ENCODE measurements at places on chromosomes 12 and 14.
A peak's percentile ranks its signal among the peaks of the same experiment; 100 is the strongest.

- DNase-seq: no peak
Observed at GRCh38 chr12:68499616-68500015, 111.1 kb upstream of the RAP1B start.

DNA sequence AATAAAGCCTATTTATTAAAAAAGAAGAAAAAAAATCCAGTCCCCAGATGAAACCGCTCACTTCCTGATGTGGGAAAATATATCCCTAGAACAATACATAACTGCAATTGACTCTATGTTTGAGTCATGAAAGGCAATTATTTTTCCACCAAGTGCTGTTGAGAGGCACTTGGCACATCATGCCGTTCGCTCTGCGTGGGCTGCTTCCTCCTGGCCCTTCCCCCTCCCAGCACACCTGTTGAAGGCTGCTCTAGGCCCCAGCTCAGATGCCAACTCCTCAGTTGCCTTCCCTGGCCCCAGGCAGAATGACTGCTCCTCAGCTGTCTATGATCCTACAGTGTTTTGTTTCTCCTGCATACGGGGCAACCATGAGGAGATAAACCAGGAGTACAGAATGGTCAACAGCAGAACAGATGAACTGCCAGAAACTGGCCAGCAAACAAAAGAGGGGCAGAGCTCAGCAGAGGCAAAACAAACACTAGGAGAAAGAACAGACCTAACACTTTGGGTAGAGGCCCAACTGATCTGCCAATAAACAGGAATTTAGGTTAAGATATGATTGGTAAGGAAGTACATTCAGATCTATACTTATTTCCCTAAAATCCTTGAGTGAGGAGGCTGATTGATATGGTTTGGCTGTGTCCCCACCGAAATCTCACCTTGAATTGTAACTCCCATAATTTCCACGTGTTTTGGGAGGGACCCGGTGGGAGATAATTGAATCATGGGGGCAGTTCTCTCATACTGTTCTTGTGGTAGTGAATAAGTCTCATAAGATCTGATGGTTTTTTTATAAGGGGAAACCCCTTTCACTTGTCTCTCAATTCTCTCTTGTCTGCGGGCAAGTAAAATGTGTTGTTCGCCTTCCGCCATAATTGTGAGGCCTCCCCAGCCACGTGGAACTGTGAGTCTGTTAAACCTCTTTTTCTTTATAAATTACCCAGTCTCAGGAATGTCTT lies 58.6 kb downstream of the SLC38A1 start:
- DNase-seq: no peak

- DNase-seq: no peak
Observed at GRCh38 chr12:7989827-7990491, 42.6 kb upstream of the FOXJ2 start.

- no peak for DNase-seq
Observed at GRCh38 chr14:100450049-100450448, 126.9 kb downstream of the SLC25A47 start.

DNA sequence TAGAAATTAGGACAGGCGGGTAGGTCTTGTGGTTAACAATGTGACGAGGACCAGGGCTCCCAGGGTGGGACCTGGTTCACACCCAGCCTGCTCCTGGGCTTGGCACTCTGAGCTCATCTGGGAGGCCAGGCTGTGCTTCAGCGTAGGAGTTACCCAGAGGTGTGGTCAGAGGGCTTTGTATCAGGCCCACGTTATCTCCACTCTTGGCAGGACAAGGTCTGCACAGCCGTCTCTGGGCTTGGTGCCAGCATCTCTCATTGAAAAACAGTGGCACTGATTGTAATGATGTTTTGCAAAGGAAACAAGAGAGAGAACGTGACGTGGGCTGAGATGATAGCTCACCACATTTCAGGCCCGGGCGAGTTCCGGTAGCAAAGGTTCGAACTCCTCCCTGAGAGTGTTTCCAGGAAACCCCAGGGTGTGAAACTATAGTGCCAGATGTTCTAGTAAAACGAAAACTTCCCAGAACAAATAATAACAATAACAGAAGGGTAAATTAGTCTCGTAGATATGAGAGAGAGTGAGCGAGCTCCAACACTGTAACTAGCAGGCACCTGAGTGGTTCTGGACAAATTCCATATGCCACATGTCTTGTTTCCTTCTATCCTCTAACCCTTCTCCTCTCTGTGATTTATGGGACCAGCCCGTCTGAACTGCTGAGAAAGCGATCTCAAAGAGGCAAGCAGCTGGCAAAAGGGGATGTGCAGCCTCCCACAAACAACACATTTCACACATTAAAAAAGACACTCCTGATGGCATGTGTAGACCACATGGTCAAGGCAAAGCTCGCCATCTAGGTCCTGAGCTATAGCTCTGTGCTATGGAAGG lies 227.3 kb downstream of the KTN1 start:
- peak; percentile 4 for DNase-seq

DNA sequence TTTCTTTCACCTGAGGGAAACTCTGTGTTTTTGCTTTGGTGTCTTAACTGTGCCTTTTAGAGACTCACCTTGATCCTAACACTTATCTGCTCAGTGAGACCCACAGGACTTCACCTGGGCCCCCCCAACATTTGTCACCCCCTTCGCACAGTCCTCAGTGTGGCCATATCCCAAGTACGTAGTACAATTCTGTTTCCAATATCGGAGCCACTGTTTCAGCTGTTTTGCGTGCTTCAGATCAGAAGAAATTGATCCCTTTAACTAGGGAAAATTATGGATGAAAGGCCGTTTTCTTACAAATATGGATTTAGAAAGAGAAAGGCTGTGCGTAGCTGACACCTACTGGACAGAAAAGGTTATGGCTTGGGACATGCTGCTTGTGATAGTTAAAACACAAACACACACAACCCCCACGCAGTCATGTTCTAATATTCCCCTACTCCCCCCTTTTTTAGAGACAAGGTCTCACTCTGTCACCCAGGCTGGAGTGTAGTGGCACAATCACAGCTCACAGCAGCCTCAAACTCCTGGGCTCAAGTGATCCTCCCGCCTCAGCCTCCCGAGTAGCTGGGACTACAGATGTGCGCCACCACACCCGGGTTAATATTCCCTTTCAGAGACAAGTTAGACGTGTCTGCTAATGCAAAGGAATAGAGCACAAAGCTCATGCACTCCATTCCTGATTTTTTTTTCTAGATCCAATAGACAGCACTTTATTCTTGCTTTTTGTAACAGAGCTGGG lies 3.6 kb upstream of the SLC7A8 start:
- DNase-seq: peak; percentile 22

- DNase-seq: no peak
Observed at GRCh38 chr14:38211255-38211735, 3.6 kb downstream of the SSTR1 start.

- peak; percentile 3 for DNase-seq
Observed at GRCh38 chr14:89855961-89856656, 98.4 kb downstream of the EFCAB11 start.

DNA sequence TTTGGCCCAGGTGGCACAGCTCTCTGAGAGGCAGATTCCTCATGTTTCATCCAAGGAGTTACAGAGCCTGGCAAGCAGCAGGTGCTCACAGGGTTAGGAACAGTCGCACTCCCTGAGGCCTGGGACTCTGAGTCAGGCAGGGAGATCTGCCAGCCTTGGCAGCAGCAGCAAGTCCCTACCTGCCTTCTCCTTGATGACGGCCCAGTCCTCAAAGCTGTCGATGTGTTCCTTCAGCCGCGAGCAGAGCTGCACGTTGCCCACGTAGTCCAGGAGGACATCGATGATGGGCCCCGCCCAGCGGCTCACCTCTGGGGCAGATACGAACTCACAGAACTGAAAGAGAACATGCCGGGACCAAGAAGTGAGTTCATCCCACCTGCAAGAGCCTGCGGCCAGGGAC lies 10.4 kb downstream of the FAM181A start:
- DNase-seq: no peak

DNA sequence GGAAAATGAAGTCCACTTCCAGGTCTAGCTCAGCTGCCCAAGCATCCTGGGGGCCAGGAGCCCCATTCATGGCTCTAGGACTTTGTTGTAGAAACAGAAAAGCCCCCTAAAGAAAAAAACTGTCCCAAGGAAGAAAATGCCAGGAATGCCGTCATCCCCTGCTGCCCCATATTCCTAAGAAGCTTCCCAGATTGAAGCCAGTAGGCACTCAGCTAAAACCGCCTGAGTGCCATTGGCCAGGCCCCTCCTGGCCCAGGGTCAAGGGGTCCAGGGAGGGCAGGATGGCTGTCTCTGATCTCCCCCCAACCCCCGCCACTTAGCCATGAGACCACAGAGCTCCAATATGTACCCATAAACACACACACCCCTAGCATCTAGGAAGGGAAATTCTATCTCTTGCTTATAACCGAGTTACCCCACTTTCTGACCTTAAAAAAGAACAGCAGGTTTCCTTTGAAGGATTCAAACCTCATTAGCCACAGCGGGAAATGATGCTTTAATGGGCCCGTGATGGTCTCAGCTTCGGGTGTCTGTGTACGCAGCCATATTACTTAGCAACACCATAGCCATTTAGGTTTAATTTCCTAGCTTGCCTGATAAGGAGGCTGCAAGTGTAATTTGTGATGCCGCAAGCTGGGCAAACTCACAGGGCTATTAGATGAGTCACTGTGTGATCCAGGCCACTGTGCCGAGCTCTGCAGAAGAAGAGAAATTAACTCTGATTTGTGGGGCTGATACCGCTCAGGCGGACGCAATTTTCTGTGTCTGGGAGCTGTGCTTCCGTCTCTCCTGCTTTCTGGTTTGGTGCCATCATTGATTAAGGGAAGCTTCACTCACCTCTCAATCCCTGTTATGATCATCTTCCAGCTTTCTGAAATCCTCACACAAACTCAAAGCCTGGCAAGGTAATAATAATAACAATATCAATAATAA lies 84.2 kb downstream of the GCH1 start:
- DNase-seq: peak; percentile 71

- DNase-seq: no peak
Observed at GRCh38 chr12:114750917-114751316, 66.9 kb upstream of the TBX3 start.

- DNase-seq: no peak
Observed at GRCh38 chr14:24463884-24464785, 21.6 kb upstream of the SDR39U1 start.

DNA sequence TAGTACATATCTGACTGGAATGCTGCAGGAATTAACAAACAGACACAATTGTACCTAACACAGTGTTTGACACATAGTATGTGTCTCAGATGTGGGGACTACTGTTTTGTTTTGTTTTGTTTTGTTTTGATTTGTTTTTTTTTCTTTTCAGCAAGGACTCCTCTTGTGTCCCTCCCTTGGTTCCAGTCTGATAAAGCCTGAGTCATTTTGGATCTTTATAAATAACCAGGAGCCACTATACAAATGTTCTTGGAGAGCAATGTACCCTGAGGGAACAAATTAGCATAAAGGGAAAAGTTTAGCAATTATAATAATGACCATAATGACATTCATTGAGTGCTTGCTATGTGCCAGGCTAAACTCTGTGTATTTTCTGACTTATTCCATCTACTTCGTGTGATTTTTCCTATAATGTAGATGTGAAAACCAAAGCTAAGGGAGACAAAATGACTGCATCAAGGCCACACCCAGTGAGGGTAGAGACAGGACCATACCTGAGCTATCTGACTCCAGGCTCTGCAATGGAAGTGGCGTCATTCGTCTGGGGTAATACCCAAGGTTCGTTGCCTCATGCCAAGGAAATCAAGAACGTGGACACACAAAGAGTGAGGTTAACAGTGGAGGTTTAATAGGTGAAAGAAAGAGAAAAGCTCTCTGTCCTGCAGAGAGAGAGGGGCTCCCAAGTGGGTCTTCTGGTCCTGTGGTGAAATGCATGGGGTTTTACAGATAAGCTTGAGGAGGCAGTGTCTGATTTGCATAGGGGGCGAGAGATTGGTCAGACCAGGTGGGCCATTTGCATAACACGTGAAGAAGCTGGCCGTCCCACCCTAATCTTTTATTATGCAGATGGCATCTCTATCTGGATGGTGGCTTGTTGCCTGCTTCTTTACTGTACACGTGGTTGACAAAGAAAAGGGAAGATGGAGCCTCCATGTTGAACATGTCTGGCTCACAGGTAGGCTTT lies 285.5 kb upstream of the SFSWAP start:
- no peak for DNase-seq

GRCh38 chr14:104593241-104593701 lies 11.3 kb downstream of the TMEM179 start:
- no peak for DNase-seq

DNA sequence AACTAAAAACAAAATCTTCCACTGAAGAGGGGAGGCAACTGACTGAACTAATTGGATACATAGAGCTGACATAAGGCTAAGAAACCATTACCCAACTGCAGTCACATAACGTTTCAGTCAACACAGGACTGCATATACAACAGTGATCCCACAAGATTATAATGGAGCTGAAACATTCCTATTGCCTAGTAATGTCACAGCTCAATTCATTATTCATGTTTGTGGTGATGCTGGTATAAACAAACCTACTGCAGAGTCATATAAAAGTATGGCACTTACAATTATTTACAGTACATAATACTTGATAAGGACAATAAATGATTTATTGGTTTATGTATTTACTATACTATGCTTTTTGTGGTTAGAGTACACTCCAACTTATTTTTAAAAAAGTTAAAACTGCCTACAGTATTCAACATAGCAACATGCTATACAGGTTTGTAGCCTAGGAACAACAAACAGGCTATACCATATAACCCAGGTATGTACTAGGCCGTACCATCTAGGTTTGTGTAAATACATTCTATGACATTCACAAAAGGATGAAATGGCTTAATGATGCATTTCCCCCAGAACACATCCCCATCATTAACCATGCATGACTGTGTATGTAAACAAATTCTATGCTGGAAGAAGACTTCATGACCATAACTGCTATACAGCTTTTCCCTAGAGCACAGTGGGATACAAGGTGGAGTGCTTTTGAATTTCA lies 4.3 kb downstream of the NAP1L1 start:
- no peak for DNase-seq

DNA sequence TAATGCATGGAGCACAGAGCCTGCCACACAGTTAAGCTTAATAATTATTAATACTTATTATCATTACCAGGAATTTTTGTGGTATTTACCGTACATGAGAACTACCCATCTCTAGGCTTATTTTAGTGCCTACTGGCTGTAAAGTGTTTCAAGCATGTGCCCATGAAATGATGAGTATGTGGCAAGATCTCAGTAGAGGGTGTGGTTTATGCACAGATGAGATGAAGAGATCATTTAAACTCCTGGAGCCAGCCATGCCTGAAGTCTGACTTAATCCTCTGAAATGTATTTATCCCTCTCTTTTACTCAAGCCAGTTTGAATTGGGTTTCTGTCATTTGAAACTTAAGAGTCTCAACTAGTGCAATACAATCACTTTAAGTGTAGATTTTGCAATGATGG lies 60.2 kb downstream of the DAO start:
- DNase-seq: no peak
